ENCODE measurements at places on chromosomes 1 and 21.

DNA sequence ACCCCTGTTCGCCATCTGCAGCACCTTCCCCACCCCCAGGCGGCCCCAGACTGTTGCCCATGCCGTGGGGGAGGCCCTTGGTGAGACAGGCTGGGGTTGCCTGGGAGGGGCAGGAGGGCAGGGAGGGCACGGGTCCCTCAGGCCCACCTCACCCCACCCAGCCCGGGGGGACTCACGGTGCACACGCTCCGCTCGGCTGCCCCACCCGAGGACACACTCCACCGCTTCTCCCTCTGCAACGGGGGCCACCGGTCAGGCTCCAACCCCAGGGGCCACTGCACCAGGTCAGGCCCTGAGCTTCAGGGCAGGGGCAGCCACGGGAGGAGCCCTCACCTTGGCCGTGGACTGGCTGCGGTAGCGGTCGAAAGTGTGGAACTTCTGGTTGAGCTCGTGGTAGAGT, 24.0 kb upstream of the COL16A1 start:
- no peak for DNase-seq

- DNase-seq: peak; percentile 29
These were observed 64.3 kb downstream of the TMEM53 start for GRCh38 chr1:44609768-44610526.

DNA sequence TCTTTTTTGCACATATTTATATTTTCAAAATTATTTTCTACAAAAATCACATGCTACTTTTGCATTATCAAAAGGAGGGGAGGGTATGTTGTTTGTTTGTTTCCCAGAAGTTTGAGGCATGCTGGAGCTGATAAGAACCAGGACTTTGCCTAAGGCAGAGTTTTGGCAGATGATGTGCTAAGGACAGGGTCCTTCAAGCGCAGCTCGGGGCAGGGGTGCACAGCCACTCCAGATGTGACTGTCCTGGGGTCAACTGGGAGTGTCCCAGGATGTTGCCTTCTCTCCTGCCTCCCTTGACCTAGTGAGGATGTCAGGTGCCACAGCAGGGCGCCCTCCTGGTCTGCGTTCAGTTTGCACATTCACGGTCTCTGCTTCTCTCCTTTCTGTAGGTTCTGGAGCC, 42.6 kb upstream of the SRRM1 start:
- no peak for DNase-seq

GRCh38 chr1:235317168-235317567, 10.8 kb downstream of the ARID4B start:
- no peak for DNase-seq

DNA sequence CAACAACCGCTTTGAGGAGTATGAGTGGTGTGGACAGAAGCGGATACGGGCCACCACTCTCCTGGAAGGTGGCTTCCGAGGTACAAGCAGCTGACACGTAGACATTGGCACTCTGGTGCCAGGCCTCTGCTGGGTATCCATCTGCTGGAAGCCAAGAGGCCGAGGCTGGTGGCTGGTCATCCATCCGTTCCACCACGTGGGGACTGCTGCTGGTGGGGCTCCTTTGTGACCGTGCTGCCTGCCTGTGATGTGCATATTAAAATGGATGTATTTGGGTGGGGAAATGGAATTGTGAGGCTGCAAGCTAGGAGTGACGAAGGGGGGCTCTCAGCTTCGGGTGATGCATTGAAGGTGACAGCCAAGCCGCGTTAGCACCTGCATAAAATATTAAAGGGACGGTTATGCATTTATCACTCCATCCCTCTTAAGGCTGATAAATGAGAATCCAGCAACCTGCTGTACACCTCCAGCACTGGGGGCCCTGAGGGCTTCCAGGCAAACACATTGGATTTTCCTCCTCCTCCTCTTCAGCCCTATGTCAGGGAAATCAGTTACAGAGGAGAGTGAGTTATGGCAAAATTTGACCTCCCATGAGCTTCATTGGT, 38.1 kb downstream of the TMEM53 start:
- no peak for DNase-seq

- DNase-seq: no peak
These were observed 58.4 kb upstream of the DYNLT5 start for GRCh38 chr1:66693856-66694255.

DNA sequence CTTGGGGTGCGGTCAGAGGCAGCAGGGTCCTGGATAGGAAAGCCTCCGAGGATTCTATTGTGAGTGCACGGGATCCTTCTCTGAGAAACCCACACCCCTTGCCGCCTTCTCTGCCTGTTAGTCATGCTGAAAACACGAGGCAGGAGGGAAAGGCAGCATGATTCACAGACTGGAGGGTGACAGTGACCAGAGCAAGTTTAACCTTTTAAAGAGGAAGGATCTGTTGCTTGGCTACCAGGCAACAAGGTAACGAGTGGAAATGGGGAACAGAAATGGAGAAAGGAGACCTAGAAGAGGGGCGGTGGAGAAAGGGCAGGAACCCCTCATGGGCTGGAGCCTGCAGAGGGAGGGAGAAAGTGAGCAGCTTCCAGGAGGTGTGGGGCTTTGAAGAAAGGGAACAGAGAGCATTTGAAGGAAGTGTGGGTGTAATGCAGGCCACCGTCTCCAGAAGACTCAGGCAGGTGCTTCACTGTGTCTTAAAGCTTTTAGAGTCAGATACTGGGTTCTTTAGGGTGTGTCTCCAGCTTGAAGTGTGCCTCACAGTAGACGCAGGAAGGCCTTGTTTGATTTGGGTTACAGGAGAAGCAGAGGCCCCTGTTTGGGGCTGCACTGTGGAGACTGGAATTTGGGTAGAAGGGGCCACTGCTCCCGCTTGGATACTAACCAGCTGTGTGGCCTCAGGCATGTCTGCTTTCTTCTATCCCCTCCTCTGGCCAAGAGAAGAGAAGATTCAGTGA, 19.1 kb downstream of the OPTC start:
- no peak for DNase-seq

GRCh38 chr1:228798548-228798947, 63.3 kb downstream of the RHOU start:
- DNase-seq: no peak

DNA sequence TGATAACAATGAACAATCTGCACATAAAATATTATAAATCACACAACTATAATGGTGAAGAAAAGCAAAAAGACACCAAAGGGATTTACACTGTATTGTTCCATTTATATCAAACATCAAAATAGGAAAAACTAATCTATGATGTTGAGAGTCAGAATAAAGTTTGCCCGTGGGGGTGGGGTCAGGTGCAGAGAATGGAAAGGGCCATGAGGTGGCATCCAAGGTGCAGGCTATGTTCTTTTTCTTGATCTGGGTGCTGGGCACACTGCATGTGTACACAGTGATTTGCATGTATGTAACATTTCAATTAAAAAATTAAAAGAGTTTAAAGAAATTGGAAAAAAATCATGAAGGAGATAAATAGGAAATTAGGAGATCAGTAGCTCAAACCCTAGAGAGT, 127.3 kb downstream of the DSCAM start:
- no peak for DNase-seq

- no peak for DNase-seq
These were observed 1.3 kb upstream of the MYOC start for GRCh38 chr1:171653796-171654195.

- DNase-seq: no peak
These were observed 17.8 kb downstream of the CAPZB start for GRCh38 chr1:19467199-19468187.

DNA sequence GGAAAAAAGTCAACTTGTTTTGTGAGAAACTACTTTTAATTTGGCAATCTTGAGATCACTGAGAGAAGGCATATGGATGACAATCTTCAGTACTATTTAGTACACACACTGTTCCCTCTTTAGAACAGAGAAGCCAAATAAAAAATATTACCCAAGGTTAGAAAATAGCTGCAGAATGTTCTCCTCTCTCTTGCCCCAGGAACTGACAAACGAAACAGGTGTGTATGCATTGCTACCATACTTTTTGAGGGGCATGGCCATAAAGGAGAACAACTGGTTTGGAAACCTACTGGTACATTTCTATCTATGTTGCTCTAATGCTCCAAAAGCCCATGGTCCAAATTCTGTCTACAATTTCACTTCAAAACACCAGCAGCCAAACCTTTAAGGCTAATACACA, 5.7 kb downstream of the TOR1AIP2 start:
- DNase-seq: no peak

DNA sequence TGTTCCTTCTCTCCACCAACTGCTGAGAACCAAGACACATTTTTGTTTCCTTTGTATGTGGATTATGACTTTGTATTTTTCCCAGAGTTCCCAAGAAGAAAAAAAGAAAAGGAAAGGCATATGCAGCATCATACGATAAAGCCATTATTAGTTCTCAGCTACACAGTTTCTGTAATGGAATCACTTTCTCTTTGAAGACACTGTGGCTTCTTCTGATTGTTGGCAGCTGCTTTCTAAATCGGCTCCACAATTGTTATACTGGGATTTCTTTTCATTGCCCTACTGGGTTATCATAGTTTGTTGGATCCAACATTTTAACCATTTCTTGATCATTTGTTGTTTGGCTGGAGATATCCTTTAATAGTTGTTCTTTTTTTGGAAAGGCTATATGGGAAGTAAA, 89.5 kb upstream of the HIVEP3 start:
- no peak for DNase-seq

DNA sequence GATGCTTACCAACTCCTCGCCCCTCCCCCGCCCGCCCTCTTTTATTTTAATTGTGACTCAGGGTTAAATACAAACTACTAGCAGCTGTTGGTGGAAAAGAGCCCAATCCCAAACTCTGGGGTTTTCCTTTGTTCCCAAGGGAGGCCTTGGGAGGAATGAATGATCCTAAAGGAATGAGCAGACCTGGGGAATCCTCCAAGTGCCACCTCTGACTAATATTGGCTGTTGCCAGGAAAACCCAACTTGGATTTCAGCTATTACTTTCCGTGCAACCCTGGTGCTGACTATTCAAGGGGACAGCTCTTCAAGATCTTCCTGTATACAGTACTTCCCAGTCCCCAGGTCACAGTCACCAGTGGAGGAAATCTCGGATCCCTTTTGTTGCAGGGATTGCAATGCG, 1.3 kb upstream of the S100A10 start:
- DNase-seq: peak; percentile 29

DNA sequence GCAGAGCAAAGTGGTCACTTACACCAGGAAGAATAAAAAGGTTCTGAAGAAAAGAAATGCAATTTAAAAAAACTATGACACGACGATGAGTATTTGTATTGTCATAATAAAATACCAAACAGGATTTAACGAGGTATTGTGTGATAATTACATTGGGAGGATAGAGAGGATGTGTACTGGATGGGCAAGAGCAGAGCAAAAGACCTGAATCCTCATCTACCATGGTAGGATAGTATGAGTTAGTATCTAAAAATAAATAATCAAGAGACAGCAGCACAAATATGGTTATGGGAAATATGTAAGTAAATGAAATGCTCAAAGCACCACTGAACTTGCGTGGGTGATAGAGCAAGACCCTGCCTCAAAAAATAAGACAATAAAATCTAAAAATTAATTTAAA, 162.6 kb downstream of the CDC42BPA start:
- DNase-seq: no peak

GRCh38 chr1:156076609-156077429, 5.4 kb downstream of the MEX3A start:
- no peak for DNase-seq

GRCh38 chr1:171019971-171020370, 70.7 kb upstream of the FMO3 start:
- DNase-seq: no peak

- no peak for DNase-seq
These were observed 18.7 kb upstream of the NBL1 start for GRCh38 chr1:19625291-19625937.

- no peak for DNase-seq
These were observed 51.0 kb upstream of the ERRFI1 start for GRCh38 chr1:8077120-8077573.

GRCh38 chr1:111928531-111928930, 60.9 kb downstream of the KCND3 start:
- no peak for DNase-seq

DNA sequence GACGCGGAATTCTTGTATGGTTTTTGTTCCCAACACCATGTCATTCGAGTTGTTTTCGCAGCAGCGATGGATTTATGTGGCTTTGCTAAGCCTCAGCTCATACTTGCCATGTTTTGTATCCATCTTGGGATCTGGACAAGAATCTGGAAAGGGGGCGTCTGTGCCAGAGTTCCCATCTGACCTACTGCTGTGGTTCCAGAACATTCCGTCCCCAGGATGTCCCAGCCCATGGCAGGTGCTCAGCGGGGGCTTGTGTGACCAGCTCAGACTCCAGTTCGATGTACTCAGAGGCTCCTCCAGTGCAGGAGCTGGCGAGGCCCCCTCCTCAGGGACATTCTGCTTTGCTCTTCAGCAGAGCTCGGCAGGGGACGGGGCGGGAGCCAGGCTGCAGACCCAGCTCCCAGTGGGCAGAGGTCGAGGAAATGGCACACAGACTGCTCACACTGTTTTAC, 24.0 kb upstream of the ADARB1 start:
- DNase-seq: no peak

- no peak for DNase-seq
These were observed 54.7 kb upstream of the CTPS1 start for GRCh38 chr1:40924767-40925166.

GRCh38 chr1:68384872-68385411, 64.8 kb downstream of the RPE65 start:
- DNase-seq: no peak

GRCh38 chr1:213761845-213762407, 225.8 kb upstream of the PROX1 start:
- DNase-seq: no peak

Measured in erythroblast (primary cell).